Activated gamma-delta T cell treated with Interleukin-2 at 50 U/mL for 16 hours (primary cell): ENCODE measurements at places on chromosomes 16 and 17.

DNA sequence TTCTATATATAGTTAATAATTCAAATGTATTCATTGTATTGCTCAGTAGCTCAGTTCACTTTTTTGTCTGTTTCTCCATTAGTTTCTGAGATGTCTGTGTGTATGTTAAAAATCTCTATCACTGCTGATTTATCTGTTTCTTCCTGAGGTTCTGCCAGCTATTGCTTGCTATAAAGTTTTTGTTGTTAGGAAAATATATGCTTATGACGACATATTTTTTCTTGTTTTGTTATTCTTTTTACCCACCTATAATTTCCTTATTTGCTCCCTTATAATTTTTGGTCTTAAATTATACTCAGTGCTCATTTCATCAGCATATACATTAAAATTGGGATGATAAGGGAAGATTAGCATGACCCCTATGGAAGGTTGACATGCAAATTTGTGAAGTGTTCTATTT is 200.6 kb downstream of the GSG1L start:
- no peak for DNase-seq

GRCh38 chr16:89090669-89091426 is 2.8 kb upstream of the ACSF3 start:
- DNase-seq, result no peak

DNA sequence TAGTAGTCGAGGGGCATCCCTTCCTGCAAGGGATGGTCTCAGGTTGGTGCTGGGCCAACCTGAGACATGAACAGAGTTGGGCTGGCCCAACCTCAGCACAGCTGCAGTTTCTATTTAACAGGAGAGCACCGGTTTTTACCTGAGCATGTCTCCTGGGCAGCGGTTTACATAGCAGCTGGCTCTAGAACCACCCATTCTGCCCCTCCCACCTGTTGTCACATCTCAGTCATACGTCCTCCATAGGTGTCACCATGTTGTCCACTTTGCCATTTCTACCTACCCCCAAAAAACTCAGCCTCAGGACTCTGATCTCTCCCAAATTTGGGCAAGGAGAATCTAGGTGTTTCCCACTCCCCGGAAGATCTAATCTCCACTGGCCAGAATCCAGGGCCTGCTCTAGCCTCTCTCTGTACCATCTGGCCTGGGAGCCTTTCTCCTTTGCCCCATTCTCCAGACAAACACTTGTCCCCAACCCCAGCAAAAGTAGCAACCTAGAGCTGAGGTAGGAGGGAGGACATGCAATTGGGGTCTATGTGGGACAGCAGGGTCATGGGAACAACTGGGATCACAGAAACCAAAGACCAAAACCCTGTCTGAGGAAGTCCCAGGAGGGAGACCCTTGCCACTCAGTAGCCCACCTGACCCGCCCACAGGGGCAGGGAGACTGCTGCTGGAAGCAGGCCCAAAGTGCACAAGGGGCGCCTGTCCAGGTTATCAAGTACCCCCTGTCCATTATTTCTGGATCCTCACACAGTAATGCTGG is 19.1 kb downstream of the ETV4 start:
- no peak for DNase-seq

- DNase-seq, result no peak
These were observed 9.4 kb downstream of the ELAC2 start for GRCh38 chr17:13008461-13008860.

DNA sequence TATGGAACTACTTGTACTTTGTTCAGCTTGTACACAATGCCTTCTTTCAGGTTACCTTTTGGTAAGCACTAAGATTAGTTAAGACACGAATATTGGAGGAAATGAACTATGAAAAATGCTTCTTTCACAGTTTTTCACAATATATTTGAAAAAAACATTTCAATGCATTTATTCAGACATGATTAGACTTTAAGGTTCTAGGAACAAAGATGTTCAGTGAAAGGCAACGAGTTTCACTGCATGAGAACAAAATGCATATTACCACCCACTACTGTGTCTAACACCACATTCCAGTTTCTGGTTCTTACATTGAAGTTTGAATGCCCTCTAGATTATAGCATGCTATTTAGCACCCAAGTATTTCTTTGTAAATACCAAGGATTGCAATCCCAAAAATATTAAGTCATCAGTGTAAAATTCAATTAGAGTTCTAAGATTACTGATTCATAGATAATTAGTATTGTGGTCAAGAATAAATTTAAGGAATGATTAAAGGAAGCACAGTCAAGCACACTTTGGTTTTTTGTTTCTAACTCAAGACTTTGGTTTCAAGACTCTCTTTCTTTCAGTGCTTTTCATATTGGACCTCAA is 261.7 kb downstream of the CEP112 start:
- DNase-seq, result no peak

DNA sequence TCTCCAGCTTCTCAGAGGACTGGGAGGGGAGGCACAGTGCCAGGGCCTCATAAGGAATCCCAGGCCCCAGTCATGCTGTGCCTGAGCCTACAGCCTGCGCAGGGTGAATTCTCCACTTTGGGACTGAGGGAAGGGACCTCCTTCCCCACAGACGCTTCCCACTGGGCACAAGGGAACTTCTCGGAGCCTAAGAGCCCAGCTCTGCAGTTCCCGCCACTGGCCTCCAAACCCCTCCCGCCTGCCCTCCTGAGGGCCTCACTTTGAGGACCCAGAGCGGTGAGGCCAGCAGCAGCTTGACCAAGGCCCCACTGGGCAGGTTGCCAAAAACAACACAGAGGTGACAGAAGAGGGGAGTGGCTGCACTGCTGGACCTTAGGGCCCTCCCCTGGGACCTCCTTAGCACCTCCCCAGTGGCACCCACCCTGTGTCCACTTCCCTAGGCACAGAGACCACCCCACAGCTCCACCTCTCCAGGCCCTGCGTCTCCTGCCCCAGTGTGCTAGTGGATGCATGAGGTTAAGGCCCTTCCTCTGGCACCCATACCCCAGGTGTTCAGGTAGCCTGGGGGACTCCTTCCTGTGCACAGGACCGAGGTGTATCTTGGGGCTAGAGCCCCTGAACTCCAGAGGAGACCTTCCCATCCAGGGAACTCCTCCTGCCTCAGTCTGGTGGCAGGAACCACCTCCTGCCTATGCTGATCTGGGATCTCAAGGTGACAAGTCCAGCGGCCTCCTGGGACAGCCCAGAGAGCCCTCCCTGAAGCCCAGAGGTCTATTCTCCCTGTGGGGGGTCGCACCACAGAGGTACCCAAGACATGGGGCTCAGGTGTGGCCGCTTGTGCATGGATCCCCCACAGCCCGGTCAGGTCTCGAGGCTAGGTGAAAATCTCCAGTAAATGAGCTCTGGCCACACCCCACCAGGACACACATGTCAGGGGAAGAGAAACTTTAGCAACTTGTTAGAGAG is 3.4 kb downstream of the CASKIN2 start:
- DNase-seq, result no peak

GRCh38 chr16:30805056-30805369 is 18.0 kb upstream of the ZNF629 start:
- DNase-seq, result no peak
